ENCODE measurements at places on chromosomes 6 and 20. TPM values are rescaled to one million over a fixed set of nuclear protein-coding genes. Genes with fewer than 3 reads are reported as not detected.

Gene ENPP1
- total RNA-seq = 1.4 TPM

Gene GSTA2
- not detected for total RNA-seq

Gene MCCD1
- total RNA-seq = not detected

Gene TFAP2B
- not detected for total RNA-seq

Gene SLPI
- 19.5 TPM for total RNA-seq

Gene SPATA25
- 1.6 TPM for total RNA-seq

Gene DEFB124
- total RNA-seq = 2.1 TPM

Gene BPIFB2
- total RNA-seq = not detected

Gene RCAN2
- total RNA-seq = not detected

Gene ZSCAN9
- 4.3 TPM for total RNA-seq

Gene CEP162
- total RNA-seq = 14.4 TPM

Gene UBD
- total RNA-seq = not detected

Gene PIGT
- total RNA-seq = 96.4 TPM

Gene PCSK2
- not detected for total RNA-seq

Gene TRIM10
- not detected for total RNA-seq

Gene SPATA2
- total RNA-seq = 1.5 TPM

Gene PDYN
- not detected for total RNA-seq

Gene POPDC3
- 26.6 TPM for total RNA-seq

Gene SMPD2
- total RNA-seq = 4.3 TPM

Gene PTCRA
- total RNA-seq = not detected

Data from pericardium fibroblast (primary cell).